Stimulated activated CD8-positive, alpha-beta memory T cell treated with anti-CD3 and anti-CD28 coated beads, Interleukin-12 subunit alpha, Interleukin-12 subunit beta, amount 100 ng/mL, for 4 hours (primary cell): ENCODE measurements at places on chromosomes 7 and 10.

DNA sequence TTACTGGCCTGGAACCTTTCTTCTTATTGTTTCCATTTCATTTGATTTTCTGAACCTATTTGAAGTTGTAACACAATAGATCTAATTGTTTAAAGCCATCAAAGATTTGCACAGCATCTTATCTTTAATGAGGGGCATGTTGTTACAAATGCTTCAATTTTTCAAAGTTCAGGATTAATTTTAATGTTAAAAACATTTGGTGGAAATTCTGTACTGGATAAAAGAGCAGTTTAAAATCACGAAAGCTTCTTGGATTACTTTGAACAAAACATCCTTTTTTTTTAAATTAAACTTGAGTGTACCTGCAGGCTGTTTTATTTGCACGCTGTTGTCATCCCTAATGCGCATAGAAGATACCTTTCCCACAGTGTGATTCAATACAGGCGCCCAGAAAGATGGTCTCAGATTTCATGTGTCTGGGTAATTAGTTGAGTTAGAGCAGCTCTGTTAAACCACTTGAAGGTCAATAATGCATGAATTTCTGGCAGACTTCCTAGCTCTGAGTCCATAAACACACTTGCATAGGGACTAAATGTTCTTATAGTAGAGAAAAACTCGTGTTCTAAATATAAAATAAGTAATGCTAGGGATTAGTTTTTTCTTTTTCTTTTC lies 29.3 kb upstream of the DDX50 start:
- DNase-seq = no peak

GRCh38 chr10:14772399-14772798 lies 2.3 kb downstream of the FAM107B start:
- DNase-seq = no peak

GRCh38 chr7:51456-52068 lies 140.8 kb upstream of the FAM20C start:
- DNase-seq = no peak

- no peak for DNase-seq
Observed at GRCh38 chr10:104273286-104273685, 4.3 kb downstream of the GSTO2 start.

- DNase-seq = no peak
Observed at GRCh38 chr10:96446966-96447596, 66.6 kb downstream of the TLL2 start.

DNA sequence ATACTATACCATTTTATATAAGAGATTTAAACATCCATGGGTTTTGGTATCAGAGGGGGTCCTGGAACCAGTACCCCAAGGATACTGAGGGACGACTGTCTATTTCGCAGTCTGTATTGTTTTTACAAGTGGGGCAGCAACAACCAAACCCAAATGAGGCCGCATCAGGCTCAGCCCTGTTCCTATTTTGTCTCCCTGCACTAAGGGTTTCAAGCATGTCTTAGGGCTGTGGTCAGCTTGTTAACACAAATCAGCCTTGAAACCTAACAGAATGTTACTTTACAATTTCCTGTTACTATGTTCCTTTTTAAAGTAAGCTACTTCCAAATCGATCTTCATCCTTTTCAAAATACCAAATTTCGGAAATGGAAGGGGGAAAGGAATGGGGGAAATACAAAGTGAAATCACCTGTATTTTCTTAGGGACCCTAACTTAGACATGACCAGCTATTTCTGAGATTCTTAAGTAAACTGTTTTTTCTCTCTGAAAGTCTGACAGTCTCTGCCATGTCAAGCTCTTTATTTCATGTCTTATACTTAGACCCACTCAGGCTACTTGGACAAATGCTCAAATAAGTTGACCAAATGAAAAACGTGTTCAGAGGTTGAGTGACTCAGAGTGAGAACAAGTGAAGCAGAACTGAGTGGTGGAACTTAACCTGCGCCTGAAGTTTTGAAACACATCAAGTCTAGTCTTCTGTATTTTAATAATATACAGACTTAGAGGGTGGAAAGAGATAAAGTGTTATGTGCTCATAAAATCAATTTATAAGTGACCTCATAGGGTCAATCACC lies 75.8 kb downstream of the C1GALT1 start:
- no peak for DNase-seq

- no peak for DNase-seq
Observed at GRCh38 chr7:141944811-141945210, 2.0 kb downstream of the CLEC5A start.

DNA sequence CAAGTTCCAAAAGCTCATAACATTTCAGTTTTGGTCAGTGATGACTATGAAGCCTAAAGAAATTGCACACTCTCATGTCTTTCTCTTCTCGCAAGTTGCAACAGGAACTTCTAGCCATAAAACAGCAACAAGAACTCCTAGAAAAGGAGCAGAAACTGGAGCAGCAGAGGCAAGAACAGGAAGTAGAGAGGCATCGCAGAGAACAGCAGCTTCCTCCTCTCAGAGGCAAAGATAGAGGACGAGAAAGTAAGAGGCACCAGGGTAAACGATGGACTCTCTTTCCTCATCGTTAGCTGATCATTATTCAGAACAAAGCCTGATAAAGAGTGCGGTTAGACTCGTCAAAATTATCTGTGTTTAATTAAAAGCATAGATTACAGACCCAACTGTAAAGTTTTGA lies 94.7 kb downstream of the HDAC9 start:
- no peak for DNase-seq

- no peak for DNase-seq
Observed at GRCh38 chr10:132643709-132644526, 106.3 kb downstream of the INPP5A start.

GRCh38 chr7:108330227-108330626 lies 126.0 kb downstream of the NRCAM start:
- DNase-seq = no peak

DNA sequence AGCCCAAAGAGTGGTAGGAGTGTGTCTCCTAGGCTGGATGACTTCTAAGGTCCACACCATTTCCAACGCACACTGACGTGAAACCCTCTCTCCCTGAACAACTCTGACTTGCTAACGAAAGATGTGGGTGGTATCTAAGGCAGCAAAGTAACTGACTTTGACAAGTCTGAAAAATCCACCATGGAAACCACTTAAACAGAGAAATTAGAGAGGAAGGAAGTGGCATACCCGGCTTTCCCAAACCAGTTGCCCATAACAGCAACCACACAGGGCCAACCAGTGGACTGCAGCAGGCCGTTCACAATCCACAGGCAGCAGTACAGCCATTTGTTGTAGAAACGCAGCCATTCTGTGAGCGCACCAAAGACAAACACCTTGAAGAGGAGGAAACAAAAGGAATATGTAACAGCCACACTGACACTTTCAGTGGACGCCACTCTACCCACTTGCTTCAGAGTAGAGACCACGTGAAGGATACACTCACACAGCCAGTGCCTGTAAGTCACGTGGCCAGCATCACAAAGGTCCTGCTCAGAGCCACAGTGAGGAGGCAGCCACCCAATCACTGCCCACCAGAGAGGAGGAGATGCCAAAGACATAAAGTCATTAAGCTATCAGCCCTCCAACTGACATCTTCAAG lies 39.8 kb downstream of the SLC37A3 start:
- no peak for DNase-seq

DNA sequence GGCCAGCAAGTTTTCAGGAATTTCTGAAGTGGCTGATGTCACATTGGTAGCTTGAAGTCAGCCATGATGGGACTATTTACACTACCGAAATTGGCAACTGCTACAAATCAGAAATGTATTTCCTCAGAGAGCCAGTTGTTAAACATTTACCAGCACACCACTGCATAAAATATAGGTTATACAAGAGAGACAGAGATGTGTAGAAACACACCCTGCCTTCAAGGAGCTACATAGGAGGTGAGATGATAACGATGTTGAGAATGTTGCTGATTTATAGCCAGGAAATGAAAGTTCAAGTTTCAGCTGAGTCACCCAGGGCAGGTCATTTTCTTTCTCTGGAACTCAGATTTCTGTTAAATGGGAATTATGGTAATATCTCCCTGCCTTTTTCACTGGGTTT lies 46.0 kb upstream of the TCF7L2 start:
- DNase-seq = no peak

GRCh38 chr7:107047902-107048782 lies 3.6 kb downstream of the PRKAR2B start:
- DNase-seq = no peak

DNA sequence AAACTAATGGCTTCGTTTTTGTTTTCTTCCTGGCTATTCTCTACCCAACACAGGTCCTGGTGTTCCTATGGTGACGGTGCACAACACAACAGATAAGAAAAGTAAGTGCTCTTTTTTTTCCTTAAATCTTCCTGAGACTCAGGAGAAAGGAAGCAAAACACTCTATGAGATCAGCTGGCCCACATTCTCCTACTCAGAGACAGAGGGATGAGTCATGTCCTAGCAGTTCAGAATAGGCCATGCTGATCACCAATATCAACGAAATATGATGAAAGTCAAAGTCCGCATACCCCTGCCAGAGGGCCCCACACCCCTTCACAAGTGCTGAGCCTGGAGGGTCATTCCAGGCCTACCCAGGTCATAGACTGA lies 149.2 kb downstream of the PAXIP1 start:
- no peak for DNase-seq

DNA sequence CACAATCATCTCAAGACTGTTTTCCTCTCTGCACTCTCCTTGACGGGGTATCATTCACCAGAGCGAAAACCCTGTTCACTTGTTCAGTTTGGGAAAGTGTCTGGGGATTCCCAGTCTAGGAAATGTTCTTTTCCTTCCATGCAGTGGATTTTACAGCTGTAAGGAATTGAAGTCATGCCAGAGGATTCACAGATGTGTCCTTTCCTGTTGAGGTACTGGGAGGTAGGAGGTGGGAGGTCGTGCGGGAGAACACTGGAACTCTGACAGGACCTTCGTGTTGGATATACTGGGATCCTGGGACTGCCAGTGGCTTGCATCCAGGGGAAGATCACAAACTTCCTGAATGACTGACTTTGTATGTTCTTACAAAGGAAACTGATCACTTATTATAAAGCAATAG lies 185.5 kb downstream of the BMPER start:
- DNase-seq = no peak
